ENCODE measurements at places on chromosomes 4 and X.

DNA sequence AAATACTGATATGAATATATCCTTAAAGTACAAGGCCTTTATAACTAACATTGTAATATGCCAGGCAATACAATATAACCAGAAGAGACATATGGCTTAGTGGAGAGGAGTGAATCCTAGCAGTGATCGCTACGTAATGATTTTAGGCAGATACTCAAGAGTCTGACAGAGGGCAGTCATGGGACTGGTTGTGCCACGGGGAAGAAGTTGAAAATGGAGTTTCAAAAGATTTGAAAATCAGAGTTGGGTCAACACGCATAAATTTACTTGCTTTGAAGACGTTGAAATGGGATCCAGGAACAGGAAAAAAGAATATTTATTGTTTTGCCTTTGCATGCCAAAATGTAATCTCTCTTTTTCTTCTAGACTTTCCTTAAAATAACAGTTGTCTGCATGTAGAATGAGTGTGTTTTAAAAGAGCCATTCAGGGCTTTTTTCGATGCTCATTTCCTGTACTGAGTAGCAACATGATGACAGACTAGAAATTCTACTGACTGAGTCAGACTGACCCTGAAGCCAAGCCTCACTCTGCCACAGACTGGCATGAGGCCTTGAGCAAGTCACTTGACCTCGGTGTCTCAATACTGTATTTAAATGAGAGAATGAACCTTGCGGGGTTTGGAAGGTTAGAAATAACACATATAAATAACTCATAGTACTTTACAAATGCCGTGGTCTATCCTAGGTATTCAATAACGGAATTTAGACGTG lies 8.1 kb upstream of the SMS start:
- peak; percentile 94 for DNase-seq

- peak; percentile 43 for DNase-seq
Measured at GRCh38 chr4:71441186-71442169, 102.7 kb downstream of the SLC4A4 start.

GRCh38 chr4:78648640-78649363 lies 97.2 kb downstream of the ANXA3 start:
- no peak for DNase-seq

GRCh38 chrX:22430701-22431100 lies 158.0 kb downstream of the CBLL2 start:
- no peak for DNase-seq

DNA sequence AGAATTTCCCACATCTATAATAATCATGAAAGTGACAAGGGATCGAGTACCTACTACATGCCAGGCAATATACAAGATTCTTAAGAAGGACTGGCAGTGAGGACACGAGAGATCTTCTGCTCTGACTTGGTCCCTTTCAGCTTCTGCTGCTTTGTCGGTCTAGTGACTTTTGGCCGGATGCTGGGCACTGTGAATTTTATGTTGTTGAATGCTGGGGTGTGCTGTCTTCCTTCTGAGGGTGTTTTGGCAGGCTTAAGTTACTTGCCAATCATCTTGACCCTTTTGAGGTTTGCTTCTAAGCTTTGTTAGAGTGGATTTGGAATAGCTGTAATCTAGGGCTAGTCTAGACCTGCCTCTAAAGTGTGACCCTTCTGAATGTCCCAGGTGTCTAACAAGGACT lies 23.5 kb downstream of the NAT8L start:
- no peak for DNase-seq

- no peak for DNase-seq
Measured at GRCh38 chr4:183635321-183635720, 23.7 kb downstream of the RWDD4 start.

DNA sequence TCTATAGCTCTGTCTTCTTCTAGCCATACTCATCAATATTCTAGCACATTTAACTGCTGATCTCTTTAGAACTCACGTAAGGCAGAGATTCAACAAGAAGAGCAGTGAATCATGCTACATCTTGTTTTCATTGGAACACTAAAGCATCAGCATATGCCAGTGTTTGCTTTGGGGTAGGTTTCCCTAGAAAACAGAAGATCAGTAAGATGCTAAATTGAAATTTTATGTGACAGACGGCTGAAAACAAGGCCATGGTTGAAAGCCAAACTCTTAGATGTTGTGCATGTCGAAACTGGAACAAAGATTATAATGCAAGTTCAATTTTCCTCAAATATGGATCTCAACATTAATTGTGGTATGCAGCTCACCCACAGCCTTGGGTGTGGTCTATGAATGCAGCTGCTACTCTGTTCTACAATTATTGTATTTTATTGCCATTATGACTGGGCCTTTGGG lies 107.6 kb downstream of the PDLIM5 start:
- peak; percentile 71 for DNase-seq

DNA sequence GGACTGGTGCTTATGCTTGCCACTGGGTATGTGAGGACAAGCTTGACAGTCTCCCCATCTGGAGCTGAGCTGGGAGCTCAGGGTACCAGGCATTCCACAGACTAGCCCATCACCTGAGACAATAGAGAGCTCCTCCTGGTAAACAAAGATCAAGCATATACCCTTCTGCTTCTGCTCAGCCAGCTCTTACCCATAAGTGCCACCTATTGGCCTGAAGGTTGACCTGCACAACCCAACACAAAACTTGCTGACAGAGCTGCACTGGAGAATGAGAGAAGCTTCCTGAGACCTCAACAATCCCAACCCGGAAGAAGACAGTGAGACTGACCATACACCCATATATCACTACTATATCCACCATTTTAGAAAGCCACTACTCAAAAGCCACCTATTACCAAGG lies 1049.2 kb upstream of the INTU start:
- DNase-seq, result peak; percentile 36

GRCh38 chr4:185671066-185671465 lies 135.8 kb upstream of the PDLIM3 start:
- no peak for DNase-seq

- DNase-seq, result peak; percentile 90
Measured at GRCh38 chr4:138910914-138911336, 104.7 kb upstream of the NOCT start.

All from iris pigment epithelial cell (primary cell).